ENCODE measurements at places on chromosomes 2 and 18. TPM values are rescaled to one million over a fixed set of nuclear protein-coding genes. Genes with fewer than 3 reads are reported as not detected.

- ATAC-seq, result no peak
Observed at GRCh38 chr2:212592695-212593094, 54.1 kb upstream of the ERBB4 start.

- no peak for ATAC-seq
Observed at GRCh38 chr2:157789933-157790511, 86.1 kb downstream of the ACVR1 start.

GRCh38 chr18:64271246-64271645, 122.4 kb upstream of the LINC00305 start:
- peak; percentile 83 for ATAC-seq

KRTCAP3 gene
- total RNA-seq, result 0.92 TPM

ZBTB7C gene
- total RNA-seq, result 1.8 TPM

RAB6C gene
- total RNA-seq, result not detected
